T-helper 9 cell (primary cell): ENCODE measurements at places on chromosomes 1 and 21.

- no peak for DNase-seq
These were observed 8.3 kb downstream of the VSIG8 start for GRCh38 chr1:159854116-159854692.

DNA sequence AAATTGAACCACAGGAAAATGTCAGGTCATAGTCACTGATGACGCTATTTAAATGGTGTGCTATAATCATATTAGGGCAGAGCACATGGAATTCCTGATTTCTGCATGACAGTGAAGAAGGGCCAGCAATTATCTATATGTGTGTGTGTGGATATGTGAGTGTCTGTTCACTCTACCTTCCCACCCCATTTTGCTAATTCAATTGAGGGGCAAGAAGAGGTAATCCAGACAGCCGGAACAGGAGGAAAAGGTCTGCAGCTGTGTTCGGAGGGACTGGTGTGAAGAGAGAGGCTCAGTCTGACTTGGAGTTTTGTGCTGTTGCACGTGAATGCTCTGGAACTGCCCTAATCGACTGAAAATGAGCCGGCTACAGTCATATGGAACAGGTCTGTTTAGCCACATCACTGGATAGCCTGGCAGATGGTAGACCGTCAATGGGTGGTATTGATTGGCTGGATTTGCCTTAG, 5.1 kb upstream of the ELAVL4 start:
- no peak for DNase-seq

DNA sequence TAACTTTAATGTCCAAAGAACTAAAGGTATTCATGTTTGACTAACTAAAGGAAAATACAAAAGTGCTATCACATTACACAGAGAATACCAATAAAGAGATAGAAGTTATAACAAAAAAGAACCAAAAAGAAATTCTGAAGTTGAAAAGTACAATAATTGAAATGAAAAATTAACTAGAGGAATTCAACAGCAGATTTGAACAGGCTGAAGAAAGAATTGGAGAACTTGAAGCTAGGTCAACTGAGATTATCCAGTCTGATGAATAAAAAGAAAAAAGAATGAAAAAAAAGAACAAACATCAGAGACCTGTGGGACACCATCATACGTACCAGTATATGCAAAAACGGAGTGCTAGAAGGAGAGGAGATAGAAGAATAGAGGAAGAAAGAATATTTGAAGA, 78.5 kb downstream of the NUP210L start:
- no peak for DNase-seq

- DNase-seq: no peak
These were observed 7.0 kb upstream of the PLEKHA6 start for GRCh38 chr1:204366759-204367158.

GRCh38 chr1:117167402-117167801, 43.3 kb downstream of the VTCN1 start:
- DNase-seq: no peak

DNA sequence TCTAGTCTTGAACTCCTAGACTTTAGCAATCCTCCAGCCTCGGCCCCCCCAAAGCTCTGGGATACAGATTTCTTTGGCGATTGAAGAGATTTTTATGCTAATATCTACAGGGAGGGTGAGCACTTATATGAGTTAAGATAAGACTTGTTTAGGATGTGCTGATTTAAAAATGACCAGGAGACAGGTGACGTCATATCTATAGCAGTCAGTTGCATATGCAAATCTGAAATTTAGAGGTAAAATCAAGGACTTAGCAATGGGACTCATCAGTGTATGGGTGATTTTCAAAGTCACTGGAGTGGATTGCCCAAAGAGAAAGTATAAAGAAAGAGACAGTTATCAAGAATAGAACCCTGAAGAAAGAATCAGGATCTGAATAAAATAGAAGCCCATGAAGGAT, 394.5 kb downstream of the ADGRL2 start:
- no peak for DNase-seq

GRCh38 chr1:166933633-166934032, 41.7 kb downstream of the ILDR2 start:
- DNase-seq: no peak

DNA sequence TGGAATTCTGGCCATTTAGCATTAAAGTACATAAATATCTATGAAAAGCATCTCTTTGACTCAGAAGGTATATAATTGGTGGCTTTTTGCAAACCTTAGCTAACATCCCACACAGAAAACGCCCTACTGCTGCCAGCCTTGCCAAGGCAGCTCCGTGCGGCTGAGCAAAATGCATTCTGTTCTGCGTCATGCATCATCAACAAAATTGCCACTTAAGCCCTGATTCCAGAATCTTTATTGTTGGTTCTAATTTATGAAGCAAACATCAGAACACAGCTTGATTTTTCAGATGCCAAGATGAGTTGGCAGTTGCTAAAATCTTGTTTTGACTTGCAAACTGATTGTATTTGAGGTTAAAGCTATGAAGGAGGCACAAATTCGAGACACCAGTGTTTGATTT, 314.9 kb upstream of the DEPDC1 start:
- DNase-seq: no peak

- no peak for DNase-seq
These were observed 104.5 kb upstream of the FMN2 start for GRCh38 chr1:239987103-239987745.

DNA sequence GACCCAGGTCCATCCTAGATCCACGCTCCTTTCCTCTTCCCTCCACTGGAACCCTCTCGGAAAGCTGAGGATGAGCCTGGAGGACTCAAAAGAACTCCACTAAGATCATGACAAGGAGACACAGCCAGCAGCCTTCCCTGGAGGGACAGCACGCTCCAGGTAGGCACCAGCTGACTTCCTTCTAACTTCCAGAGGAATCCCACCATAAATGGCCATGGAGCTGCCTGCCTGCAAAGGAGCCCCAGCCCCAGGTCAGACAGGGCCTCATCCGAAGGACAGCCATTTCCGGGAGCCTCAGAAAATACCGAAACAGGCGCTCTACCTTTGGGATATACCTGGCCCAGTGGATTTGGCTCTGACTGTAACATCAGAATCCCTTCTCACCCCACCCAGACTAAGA, 4.1 kb downstream of the SH3BP5L start:
- DNase-seq: no peak

DNA sequence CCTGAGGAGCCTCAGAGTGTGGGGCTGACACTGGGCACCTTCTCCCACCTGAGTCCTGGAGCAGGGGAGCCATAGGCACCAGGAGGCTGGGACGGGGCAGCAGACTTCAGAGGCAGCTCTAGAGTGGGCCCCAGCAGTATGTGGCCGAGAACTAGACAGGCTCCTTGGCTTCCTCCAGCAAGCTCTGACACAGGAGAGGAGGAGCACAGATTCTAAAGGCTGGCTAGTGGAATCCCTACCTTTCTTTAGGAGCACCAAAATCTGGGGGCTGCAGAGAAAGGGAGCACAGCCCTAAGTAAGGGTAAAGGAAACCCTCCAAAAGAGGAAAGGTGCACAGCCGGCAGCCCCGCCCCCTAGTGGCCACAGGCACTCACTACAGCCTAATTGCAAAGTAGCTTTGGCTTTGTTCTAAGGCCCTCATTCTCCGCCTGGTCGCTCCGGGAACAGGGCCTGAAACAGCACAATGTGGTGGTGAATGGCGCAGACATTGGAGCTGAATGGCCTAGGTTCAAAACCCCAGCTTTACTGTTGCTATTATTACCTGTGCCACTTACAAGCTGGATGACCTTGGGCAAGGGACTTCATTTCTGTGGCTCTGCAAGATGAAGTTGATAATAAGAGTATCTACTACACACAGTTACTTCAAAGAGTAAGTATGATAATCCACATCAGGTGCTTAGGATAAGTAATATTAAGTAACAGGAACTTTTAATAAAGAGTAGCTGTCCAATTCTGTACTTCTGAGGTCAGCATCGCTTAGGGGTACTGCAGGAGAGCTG, 8.8 kb upstream of the GUCA2A start:
- DNase-seq: peak; percentile 63

GRCh38 chr21:37208741-37209225, 58.4 kb downstream of the VPS26C start:
- DNase-seq: no peak

GRCh38 chr1:221022331-221022730, 143.1 kb downstream of the HLX start:
- no peak for DNase-seq

DNA sequence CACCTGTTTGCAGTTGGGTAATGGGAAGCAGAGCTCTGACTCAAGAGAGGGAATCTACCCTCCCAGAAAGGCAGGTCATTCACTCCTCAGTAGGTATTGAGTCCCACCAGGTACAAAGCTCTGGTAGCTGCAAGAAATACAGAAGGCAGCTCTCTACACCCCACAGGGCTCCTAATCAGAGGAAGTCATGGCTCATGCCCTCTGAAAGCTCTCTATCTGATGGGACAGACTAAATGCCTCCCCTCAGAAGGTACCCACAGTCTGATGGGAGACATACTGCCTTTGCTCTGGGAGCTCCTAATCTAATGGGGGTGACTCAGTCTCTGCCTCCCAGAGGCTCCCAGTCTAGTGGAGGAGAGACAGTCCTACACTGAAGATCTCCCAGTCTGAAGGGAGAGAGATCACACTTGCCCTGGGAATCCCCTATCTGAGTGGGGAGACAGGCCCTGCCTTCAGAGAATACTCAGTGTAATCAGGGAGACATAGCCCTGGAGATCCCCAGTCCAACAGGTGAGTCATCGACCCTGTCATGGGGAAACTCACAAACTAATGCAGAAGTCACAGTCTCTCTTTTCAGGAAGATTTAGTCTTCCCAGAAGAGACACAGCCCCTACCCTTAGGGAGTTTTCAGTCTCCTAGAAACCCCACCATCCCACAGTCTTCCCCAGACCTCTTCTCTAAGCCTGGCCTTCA, 23.7 kb downstream of the CAMK1G start:
- DNase-seq: no peak

- DNase-seq: no peak
These were observed 2.1 kb downstream of the SLAMF8 start for GRCh38 chr1:159828581-159829272.

- DNase-seq: no peak
These were observed 106.1 kb upstream of the RUNX3 start for GRCh38 chr1:25036117-25036546.
